ENCODE measurements at places on chromosomes 2 and 18. TPM values are rescaled to one million over a fixed set of nuclear protein-coding genes. Genes with fewer than 3 reads are reported as not detected.
A peak's percentile ranks its signal among the peaks of the same experiment; 100 is the strongest.

The CD8B gene
- total RNA-seq = not detected

DNA sequence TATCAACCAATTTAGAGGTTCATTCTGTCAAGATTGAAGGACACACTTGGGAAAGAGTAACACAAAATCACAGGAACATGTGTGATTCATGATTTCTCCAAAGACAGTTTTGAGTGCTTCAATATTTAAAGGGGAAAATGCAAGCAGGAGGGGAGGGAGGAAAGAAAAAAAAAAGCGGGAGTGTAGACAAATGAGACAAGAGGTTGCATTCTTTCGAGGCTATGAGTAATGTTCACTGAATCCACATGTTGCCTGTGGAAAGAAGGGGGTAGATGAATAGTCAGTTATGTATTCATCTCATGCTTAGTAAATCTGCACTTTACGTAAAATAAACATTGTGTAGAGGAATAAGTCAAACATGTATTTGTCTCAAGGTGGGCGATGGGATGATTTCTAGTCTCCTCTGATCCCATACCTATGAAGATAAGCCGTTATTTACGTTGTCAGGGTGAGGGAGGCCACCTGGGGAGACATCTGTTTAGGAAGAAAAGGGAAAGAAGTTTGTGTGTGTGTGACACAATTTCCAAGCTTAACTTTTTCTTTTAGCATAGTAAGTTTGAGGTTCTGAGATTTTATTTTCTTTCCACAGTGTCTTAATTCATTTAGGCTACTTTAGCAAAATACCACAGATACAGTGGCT lies 211.0 kb upstream of the ZC3H15 start:
- no peak for DNase-seq

DNA sequence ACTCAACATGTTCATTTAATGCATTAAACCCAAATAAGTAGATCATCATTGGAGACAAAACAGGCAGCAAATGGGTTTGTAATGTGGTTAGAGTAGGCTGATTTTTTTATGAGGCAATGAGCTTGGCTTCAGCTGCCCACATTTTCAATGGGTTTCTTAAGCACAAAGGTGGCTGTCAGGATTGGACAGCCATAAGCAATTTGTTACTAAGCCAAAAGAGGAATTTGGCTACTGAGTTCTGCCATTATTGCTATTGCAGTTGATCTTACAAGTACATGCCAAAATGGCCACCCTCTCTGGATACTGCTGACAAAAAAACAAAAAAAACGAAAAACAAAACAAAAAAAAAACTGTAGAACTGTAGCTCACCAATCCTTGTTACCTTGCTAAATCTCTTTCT lies 1348.0 kb upstream of the PIK3C3 start:
- DNase-seq = no peak

- no peak for DNase-seq
Observed at GRCh38 chr2:174683392-174683759, 80.9 kb downstream of the CHRNA1 start.

- peak; percentile 76 for DNase-seq
Observed at GRCh38 chr2:90069290-90069894, 1377.9 kb downstream of the RPIA start.

Data from OCI-LY7 (cell line).